Right atrium auricular region (tissue), 2 donors: ENCODE measurements at places on chromosomes 7 and 10. TPM values are rescaled to one million over a fixed set of nuclear protein-coding genes. Genes with fewer than 3 reads are reported as not detected.

NME8 gene
- total RNA-seq, result not detected

TES gene
- total RNA-seq, result 23.3 TPM

STAM gene
- total RNA-seq, result 38.0 TPM

FAM131B gene
- 0.08 TPM for total RNA-seq

SMURF1 gene
- 14.3 TPM for total RNA-seq

OR6V1 gene
- total RNA-seq, result not detected

LEP gene
- 0.22 TPM for total RNA-seq

STK31 gene
- total RNA-seq, result 0.33 TPM
